ENCODE measurements at places on chromosomes 2 and 18.

DNA sequence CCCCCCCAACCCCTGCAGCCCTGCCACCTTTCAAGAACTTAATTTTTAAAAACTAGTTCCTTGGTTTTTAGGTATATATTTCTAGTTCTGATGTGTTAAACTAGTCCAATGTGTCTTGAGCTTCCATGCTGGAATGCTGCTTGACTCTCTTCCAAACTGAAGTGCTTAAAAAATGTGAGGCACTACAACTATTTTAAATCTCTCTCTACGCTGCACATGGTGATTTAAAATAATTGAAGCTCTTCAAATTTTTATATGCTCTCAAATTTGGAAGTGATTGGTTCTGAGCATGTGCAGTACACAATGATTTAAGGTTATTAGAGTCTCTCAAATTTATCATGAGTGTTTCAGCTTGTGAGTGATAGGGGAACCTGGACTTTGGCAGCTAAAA is 192.6 kb upstream of the ZEB2 start:
- no peak for DNase-seq

- DNase-seq = no peak
These were observed 534.6 kb downstream of the MBD2 start for GRCh38 chr18:53689886-53690285.

- DNase-seq = no peak
These were observed 190.5 kb upstream of the STON1 start for GRCh38 chr2:48339451-48339850.

GRCh38 chr2:202064171-202064880 is 8.7 kb upstream of the KIAA2012 start:
- peak; percentile 93 for DNase-seq

GRCh38 chr2:218369330-218369729 is 12.7 kb downstream of the CATIP start:
- DNase-seq = no peak

GRCh38 chr2:54074606-54075341 is 40.6 kb upstream of the ACYP2 start:
- no peak for DNase-seq

GRCh38 chr2:191020742-191021381 is 6.9 kb upstream of the STAT1 start:
- no peak for DNase-seq

GRCh38 chr2:211473116-211473515 is 916.7 kb downstream of the CPS1 start:
- DNase-seq = no peak

DNA sequence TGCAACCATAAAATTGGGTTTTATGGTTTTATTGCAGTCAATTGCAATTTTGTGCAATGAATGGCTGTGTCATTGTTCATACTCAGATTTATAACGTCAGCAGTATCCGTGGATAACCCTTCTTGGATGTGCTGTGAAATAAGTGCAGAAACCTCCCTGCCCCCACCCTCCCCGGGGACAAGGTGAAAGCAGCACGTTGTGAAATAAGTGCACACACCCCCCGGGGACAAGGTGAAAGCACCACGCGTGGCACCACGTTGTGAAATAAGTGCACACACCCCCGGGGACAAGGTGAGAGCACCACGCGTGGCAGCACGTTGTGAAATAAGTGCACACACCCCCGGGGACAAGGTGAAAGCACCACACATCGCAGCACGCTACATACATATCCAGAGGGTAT is 93.6 kb upstream of the NFATC1 start:
- DNase-seq = no peak

GRCh38 chr2:7639476-7639875 is 722.3 kb downstream of the RNF144A start:
- DNase-seq = no peak

All from spinal cord (tissue), 10 donors.